ENCODE measurements at places on chromosomes 16 and 17.

DNA sequence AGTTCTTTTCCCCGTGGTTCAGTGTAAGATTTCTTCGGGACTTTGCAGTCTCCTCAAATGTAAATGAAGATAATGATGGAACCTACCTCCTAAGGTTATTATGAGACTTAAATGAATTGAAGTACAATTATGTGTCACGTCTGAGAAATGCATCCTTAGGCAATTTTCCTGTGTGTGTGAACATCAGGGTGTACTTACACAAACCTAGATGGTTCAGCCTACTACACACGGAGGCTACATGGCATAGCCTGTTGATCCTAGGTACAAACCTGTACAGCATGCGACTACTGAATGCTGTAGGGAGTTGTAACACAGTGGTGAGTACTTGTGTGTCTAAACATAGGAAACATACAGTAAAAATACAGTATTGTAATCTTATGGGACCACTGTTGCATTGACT is 1.1 kb upstream of the FAM20A start:
- no peak for DNase-seq

DNA sequence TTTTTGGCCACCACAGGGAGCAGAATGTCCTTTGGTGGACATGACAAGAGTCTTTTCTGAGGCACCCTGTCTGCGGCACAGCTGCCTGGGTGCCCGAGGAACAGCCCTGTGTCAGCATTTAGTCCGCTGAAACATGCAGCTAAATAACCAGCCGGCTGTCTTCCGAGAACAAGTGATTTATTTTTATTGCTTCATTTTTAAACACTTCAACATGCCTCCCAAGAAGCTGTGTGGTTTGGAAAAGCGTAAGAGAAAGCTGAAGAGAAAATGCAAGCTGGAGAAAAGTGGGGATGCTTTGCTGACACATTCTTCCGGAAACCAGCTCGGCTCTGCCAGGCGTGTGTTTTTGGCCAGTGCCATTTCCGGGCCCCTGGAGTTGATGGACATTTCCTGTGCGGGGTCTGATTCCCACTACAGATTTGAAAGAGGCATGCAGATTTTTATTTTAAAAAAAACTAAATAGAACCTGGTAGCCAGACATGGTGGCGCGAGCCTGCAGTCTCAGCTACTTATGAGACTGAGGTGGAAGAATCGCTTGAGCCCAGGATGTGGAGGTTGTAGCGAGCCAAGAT is 94.7 kb downstream of the SEC14L1 start:
- no peak for DNase-seq

- no peak for DNase-seq
These were observed 844 bp downstream of the TAOK2 start for GRCh38 chr16:29974291-29975133.

GRCh38 chr17:58965221-58965620 is 141.5 kb downstream of the TRIM37 start:
- no peak for DNase-seq

GRCh38 chr16:30951750-30952149 is 2.9 kb downstream of the ORAI3 start:
- DNase-seq, result no peak

- DNase-seq, result no peak
These were observed 28.2 kb upstream of the TMEM220 start for GRCh38 chr17:10758062-10758461.

DNA sequence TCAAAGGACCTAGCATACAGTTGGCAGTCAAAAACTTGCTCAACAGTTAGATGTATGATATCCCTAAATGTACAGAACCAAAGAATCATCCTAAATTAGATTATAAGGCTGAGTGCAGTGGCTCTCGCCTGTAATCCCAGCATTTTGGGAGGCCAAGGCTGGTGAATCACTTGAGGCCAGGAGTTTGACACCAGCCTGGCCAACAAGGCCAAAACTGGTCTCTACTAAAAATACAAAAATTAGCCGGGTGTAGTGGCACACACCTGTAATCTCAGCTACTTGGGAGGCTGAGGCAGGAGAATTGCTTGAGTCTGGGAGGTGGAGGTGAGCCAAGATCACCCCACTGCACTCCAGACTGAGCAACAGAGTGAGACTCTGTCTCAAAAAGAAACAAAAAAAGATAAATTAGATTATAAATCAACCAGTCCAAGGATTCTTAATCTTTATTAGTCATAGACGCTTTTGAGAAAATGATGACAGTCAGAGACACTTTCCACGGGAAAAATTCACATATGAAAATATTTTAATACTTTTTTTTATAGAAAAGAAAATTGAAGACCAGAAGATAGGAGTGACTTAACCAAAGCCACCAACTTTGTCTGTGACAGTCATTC is 77.6 kb downstream of the MMD start:
- no peak for DNase-seq

GRCh38 chr16:20763461-20764232 is at the start of gene ACSM3:
Gene ACSM3 (plus strand): TSS chr16:20764014. CDS start chr16:20770035, 6,021 bp downstream.
- no peak for DNase-seq

DNA sequence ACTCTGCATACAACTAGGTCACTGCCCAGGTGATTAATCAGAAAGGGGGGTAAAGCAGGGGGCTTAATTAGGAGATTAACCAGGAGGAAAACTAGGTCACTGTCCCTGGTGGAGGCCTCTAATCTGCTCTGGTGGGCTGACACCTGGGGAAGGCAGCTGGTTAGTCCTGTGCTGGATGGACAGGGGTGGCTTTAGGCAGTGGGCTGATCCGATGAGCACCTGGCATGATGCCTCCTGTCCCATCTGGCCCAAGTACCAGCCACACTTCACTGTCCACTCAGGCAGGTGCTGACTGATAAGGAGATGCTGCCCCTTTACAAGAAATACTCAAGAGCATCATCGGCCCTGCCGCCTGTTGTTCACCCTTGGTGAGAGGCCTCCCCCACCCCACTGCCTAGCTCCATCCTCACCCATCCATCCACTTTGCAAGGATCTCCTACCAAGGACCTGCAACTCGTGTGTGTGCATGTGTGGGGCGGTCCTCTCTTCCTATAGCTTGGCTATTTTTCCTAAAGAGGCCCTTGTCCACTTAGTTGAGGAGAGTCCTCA is 13.8 kb upstream of the RCVRN start:
- no peak for DNase-seq

DNA sequence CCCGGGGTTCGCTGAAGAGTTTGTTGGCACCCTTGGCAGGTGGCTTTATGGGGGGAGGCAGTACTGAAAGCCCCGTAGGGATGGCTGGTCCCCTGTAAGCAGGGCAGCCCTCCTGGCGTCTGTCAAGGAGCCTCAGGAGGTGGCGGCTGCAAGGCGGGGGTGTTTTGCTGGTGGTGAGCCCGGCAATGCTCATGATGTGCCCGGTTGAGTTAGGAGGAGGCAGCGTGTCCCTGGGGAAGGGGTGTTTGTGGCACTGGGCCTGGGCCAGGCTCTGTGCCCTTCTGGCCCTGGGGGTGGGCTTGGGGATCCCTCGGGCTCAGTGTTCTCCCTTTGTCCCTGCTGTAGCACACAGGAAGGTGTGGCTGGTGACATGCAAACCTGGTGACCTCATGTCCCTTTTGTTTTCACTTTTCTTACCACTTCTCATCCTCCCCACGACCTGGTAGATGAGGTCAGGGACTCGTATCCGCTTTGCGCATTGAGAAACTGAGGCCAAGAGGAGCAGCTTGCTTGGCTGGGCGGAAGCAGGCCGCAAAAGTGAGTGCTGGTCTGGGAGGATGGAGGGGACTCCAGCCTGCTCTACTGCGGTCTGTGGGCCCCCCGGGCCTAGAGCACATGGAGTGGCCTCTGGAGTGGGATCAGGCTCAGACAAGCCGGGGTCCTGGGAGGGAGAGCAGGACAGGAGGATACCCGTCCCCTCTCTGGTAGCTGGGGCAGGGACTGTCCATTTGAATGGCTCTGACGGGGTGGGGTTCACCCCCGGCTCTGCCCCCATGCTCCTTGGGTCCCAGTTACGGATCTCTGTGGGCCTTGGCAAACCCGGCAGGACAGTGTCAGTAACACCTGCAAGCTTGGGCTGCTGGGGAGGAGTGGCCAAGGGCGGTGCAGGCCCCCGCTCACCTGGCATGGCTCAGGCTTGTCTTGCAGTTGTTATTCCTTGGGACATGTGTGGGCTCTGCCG is 2.2 kb downstream of the SNN start:
- DNase-seq, result no peak

GRCh38 chr16:11107780-11108465 is 148.1 kb downstream of the SOCS1 start:
- DNase-seq, result no peak

- DNase-seq, result no peak
These were observed 26.3 kb downstream of the ADORA2B start for GRCh38 chr17:15971098-15971678.

- no peak for DNase-seq
These were observed 4.8 kb upstream of the LPO start for GRCh38 chr17:58233543-58233942.

GRCh38 chr17:8016632-8017424 is 14.4 kb downstream of the GUCY2D start:
- no peak for DNase-seq

GRCh38 chr16:674968-675883 is at the start of gene RHBDL1:
Gene RHBDL1 (plus strand): TSS chr16:675671. CDS start chr16:675791, 120 bp downstream.
- no peak for DNase-seq

- no peak for DNase-seq
These were observed 10.2 kb upstream of the SMPD3 start for GRCh38 chr16:68458551-68458950.

DNA sequence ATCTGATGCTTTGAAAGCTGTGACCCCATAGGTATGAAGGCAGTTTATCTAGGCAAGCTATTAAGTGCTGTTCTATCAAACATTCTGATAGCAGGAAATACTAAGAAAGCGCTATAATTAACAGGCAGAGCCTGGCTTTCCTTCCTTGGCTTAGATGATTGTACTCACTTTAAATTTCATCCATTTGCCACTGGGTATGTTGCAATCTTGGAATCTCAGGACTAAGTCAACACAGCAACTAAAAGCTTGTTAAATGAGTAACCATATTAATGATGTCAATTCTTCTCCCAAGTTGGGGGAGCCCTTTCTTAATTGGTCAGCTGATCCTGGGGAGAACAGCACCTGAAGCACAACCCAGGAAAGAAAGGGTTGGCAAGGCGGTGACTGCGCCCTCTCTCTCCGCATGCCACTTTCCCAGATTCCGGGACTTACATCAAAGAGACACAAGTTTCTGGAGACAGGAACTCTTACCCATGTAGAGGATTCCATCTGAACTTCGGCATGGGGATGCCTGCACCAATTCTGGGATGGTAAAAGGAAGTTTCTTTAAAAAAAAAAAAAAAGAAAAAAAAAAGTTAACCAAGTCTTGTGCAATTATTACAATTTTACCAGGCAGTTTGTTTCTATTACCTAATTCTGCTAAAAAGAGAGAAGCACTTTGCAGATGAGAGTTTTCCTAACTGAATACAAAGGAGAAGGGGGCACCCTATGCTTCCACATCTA is 54.4 kb upstream of the ICAM2 start:
- DNase-seq, result no peak

- DNase-seq, result no peak
These were observed 480.2 kb downstream of the HS3ST3B1 start for GRCh38 chr17:14781123-14781522.

- DNase-seq, result no peak
These were observed 8.7 kb downstream of the CLEC19A start for GRCh38 chr16:19294156-19294649.

DNA sequence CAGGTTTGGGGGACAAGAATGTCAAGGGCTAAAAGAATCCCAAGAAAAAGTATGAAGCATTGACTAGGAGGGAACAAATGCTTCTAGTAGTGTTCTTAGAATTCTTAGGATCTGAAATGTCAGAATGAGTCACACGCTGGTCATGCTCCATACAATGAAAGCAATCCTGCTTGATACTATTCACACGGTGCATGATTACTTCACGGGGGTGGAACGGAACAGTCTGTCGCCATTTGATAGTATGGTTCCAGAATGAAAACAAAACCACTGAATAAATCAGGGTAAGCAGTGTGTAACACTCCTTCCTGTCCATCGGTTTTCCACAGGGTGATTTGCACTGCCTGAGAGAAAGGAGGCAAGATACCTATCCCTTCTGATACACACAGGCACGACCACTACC is 22.9 kb upstream of the YWHAE start:
- no peak for DNase-seq

DNA sequence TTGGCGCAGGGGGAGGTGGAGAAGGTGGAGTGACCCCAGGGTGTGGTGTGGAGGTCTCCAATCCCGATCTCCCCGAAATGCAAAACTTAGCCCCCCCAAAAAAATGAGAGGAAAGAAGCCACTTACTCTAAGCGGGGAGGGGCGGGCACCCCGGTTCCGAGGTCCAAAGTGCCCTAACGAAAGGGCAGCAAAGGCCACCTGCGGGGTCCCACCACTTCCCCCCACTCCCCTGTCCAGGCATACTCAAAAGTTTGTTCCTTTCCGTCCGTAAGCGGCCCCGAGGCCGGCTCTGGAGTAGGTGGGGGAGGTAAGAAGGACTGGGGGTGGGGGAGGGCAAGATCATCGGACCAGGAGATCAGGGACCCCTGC is 1.1 kb downstream of the TOX3 start:
- DNase-seq, result no peak

DNA sequence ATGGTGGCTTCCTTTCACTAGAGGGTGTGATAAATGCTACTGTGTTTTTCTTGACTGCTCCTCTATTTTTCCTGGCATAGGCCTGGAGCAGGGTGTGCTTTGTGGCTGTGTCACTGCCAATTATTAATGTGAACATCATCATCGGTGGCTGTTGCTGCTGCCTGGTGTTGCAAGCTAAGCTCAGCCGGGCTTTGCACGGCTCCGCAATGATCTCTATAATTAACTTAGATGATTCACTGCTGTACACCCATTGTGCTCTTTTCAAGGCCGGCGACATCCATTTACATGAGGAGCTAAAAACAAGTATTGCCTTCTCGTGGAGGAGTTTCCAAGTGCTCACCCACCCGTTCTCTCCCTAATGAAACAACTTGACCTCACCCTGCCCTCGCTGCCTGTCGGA is 160.1 kb upstream of the IRX3 start:
- no peak for DNase-seq

Measured in NCI-H2107 (cell line).